ENCODE measurements at places on chromosomes 4 and X.

- DNase-seq, result no peak
Measured at GRCh38 chr4:87266986-87267385, 46.6 kb upstream of the KLHL8 start.

- no peak for DNase-seq
Measured at GRCh38 chr4:90960840-90961239, 833.6 kb downstream of the CCSER1 start.

DNA sequence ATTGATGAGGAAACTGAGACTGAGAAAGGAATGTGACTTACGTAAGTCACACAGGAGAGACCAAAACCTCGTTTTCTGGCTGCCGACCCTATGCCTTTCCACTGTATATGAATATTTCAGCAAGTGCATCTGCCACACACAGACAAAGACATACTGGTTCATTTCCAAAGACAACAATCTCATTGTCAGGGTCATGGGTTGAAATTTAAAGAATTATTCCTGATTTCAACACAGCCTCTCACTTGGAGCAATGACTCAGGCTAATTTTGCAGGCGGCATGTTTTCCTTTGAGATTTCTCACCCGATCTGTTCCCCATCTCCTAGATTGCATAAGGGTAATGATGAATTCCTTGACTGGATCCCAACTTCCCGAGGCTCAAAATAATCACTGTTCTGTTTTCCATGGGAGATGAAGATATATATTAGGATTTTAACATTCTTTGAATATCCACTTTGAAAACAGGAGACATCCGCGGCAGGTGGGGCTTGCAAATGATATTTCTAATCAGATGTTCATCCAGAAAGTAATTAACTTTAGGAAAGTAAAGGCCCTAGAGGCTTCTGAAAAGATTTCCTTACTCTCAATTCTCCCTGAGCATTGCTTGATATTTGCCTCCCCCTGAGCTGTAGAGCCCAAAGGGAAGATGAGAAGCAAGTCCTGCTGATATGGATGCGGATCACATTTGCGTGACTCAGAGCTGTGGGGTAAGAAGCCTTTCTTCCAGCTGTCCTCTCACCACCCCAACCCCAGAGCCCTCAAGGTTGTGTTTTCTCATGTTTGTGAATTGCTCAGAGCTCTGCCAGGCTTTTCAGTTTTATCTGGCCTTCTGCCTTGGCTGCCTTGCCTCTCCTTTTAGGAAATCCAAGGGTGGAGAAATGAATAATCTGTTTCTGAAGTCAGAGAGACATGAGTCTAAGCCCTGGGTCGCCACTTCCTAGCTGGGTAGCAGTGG, 361.1 kb upstream of the BOD1L1 start:
- no peak for DNase-seq

GRCh38 chrX:152901816-152902501, 4.1 kb downstream of the ZNF185 start:
- DNase-seq, result no peak

DNA sequence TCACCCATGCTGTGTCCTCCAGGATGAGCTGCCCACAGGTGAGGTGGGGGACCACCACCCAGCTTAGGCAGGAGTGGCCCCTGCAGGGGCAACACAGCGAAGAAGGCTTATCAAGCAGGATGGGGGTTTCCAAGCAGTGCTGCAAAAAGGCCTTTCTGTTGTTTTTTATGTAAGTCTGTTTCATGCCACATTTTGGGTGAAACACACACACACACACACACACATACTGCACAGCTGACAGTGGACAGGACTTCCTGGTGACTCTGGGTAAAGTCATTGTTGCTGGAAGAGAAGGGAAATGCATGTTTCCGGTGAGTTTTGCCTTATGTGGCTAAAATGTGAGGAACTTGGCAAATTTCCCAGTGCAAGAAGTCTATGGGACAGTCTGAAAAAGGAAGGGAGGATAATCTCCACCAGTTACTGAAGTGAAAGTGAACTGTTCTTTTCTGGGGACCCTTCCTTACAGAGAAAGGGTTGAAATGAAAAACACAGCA, 119.2 kb downstream of the IRF2 start:
- DNase-seq, result no peak

- no peak for DNase-seq
Measured at GRCh38 chr4:37157476-37158167, 86.9 kb upstream of the NWD2 start.

DNA sequence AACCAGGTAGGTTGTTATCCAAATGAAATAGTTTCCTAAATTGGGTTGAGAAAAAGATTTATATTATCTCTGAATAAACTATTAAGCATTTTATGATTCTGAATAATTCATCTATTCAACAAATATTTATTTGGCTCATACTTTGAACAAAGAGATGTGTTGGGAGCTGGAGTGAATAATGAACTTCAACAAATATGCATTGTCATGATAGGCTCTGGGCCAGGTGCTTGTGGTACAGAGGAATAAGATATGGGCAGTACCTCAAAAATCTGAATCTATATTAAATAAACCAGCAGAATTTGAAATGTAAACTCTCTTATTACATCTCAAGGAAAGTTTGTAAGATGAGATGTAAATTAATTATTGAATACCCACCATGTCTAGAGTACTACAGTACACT, 75.7 kb upstream of the DCLK2 start:
- DNase-seq, result no peak

Data from activated CD4-positive, alpha-beta T cell treated with anti-CD3 and anti-CD28 coated beads, Interleukin-2, amount 50 U/mL, for 24 hours (primary cell).